COR-L47 (cell line): ENCODE measurements at places on chromosomes 7 and 10.

GRCh38 chr7:116955340-116955739 lies 2.0 kb downstream of the ST7 start:
- DNase-seq, result no peak

- DNase-seq, result no peak
These were observed 103.3 kb downstream of the LARP4B start for GRCh38 chr10:828191-828590.

DNA sequence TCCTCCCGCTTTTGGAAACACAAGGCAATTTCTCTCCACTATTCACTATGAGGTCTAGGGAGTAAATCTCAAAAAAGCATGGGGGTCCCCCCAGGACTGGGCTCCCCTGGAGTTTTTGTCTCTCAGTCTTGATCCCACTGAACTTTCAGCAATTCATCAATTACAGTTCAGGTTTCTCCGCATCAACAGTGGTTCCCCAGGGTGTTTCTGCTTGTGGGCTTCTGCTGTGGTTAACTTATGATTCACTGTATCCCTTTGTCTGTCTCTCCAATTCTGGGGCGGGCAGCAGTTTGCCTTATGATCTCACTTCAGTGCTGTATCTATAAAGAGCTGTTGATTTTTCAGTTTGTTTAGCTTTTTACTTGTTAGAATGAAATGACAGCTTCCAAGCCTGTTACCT lies 142.6 kb upstream of the CDC14C start:
- DNase-seq, result no peak

GRCh38 chr7:24732646-24733413 lies 24.4 kb downstream of the GSDME start:
- DNase-seq, result no peak

DNA sequence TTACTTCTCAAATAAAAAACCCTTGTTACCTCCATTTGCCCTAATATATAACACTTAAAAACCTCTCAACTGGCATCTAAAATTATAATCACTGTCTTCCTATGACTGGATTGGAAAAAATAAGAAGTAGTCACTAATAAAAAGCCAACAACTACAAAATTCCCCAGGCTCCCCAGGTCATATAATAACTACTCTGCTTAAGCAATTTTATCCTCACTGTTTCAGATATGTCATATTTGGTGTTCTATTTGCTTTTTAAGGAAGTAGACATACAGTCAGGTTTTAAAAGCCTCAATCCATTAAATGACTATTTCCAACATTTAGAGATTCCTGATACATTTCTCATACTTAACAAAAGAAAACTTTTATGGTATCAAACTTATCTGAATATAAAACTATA lies 2.4 kb downstream of the H2AZ2 start:
- no peak for DNase-seq
